RKO (cell line): ENCODE measurements at places on chromosomes 2 and 18.
A peak's percentile ranks its signal among the peaks of the same experiment; 100 is the strongest.

GRCh38 chr2:164934401-164935117, 20.8 kb downstream of the SLC38A11 start:
- no peak for DNase-seq

GRCh38 chr2:225041851-225042799, at the start of gene DOCK10:
Gene DOCK10, minus strand, starts transcription at chr2:225042468. Its CDS starts 94 bp downstream, at chr2:225042374.
- no peak for DNase-seq

- DNase-seq: no peak
Observed at GRCh38 chr2:174059178-174059883, 94.2 kb upstream of the SP3 start.

DNA sequence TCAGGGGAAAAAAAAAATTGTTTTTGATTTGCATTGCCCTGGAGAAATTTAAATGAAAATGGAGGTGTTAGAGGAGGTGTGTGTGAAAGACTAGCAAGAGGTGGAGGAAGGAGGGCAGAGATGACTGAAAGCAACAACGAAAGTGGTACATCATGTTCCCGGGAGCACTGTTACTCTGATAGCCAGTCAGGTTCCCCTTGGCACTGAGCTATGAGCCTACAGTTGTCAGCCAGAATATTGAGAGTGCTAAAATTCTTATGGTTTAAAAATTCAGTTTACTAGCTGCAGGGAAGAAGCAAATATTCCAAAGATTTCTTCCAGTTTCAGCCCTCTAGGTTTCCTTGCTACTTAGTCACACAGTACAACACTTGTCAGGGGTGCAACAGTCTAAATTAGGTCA, 366.7 kb upstream of the DLGAP1 start:
- DNase-seq: no peak

- peak; percentile 22 for DNase-seq
Observed at GRCh38 chr2:15058015-15058720, 425.7 kb downstream of the LRATD1 start.

- DNase-seq: no peak
Observed at GRCh38 chr2:85924522-85924921, 35.7 kb upstream of the ST3GAL5 start.

DNA sequence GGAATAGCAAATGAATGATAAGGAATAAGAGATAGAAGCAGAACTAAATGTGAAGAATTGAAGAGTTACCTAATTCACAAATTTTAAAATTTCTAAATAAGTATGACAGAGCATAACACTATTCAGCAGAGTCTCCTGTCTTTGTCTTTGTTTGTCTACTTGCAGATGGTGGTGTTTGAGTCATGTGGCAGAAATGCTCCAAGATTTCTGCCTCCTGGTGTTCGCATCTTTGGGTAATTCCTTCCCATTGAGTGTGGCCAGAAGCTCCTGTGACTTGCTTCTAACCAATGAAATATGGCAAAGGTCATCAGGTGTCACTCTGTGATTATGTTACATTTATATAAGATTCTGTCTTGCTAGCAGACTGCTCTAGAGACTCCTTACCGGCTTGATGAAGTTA, 45.6 kb upstream of the GALNT3 start:
- no peak for DNase-seq

GRCh38 chr2:69139778-69140670, 127.0 kb downstream of the ANTXR1 start:
- no peak for DNase-seq

- no peak for DNase-seq
Observed at GRCh38 chr2:144183727-144184126, 336.2 kb downstream of the ZEB2 start.

DNA sequence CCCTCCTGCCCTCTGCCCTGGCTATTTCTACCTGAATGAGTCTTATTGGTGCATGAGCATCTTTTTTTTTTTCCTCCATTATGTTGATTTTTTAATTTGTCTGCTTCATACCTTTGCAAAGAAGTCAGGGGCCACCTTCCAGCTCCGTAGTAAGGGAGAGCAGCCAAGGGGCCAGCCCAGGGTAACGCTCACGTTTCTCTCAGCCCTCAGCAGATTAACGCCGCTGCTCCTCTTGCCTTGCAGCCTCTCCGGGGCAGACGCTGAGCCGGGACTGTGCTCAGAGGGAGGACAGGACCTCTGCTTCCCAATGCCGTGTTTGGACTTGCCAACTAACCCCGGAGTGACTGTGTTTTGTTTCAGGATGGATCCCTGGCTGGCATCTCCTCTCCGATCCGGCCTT, 241.7 kb downstream of the ATAD2B start:
- DNase-seq: no peak

DNA sequence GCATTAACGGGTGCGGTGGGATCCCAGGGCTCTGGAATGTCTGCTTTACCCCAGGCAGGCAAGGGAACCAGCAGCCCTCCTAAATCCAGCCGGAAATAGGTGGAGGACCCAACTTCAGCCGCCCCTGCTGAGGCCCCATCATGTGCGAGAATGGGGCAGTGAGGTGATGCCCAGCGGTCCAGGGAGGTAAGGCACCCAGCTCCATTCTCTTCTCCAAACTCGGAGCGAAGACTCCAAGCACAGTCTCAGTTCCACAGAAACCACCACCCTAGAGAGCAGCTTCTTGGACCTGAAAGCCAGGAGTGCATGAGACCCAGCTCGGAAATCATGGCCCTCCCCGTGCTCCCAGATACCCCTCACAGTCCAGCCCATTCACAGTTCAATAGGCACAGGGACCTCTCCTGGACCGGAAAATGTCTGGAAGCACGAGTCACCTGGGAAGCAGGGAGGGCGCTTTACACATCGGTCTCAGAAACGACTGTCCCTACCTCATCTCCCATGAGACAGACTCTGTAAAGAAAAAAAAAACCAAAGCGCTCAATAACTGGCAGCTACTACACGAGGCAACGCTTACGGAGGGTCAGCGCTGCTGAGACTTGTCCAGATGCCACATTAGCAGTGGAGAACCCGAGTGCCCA, 2.0 kb downstream of the SDC1 start:
- DNase-seq: no peak

DNA sequence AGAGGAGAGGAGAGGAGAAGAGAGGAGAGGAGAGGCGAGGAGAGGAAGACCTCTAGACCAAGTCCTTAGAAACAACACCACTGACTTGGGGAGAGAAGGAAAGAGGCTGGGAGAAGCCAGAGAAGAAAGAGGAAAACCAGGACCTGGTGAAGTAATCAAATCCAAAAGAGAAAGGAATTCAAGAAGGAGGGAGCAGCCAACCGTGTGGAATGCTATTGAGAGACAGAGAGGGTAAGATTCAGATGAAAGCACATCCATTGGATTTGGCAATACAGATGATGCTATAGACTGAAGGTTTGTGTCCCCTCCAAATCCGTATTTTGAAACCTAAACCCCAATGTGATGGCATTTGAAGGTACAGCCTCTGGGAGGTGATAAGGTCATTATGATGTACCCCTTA, 50.7 kb downstream of the GALNT14 start:
- DNase-seq: no peak

GRCh38 chr2:239758279-239758877, 266.8 kb downstream of the NDUFA10 start:
- no peak for DNase-seq

DNA sequence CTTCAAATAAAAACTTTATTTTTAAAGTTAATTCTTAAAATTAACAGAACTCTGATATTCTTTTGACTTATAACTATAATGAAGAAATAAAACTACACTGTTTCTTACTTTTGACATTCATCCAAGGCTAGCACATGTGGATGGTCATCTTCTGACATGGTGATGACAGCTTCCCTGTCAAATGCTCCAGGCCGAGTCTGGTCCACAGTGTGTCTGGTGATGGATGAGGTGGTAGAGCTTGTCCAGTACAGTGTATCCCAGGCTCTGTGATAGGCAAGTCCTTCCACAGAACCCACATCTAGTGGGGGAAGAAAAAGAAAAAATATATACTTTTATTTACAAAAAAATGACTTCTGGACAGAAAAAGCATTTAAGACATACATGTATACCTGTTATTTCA, 1529.5 kb downstream of the LRP1B start:
- no peak for DNase-seq

DNA sequence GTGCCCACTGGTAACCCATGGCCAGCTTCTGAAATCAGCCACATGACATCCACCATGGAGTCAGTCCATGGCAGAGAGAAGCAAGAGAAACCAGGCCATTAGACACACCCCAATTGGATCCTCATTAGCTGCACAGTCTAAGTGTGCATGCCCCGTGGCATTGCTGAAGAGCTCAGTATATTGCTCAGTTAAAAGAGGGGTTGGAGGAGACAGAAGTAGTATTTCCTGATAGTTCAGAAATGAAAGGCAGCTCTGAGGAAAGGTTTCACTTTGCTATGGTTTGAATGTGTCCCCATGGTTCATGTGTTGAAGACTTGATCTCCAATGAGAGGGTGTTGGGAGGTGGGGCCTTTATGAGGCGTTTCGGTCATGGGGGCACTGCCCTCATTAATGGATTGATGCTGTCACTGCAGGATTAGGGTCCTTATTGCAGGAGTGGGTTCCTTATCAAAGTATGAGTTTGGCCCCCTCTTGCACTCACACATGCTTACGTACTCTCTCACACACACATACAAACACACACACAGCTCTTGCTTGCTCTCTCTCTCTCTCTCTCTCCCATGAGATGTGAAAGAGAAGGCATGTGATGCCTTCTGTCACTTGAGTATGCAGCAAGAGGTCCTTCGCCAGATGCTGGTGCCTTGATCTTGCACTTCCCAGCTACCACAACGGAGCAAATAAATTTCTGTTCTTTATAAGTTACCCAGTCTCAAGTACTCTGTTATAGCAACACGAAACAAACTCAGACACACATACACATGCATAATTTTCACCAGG, 58.0 kb downstream of the TMEM163 start:
- DNase-seq: no peak

GRCh38 chr2:198471291-198471690, 666.9 kb downstream of the PLCL1 start:
- no peak for DNase-seq

GRCh38 chr18:70068981-70069380, 121.3 kb upstream of the CD226 start:
- DNase-seq: no peak

DNA sequence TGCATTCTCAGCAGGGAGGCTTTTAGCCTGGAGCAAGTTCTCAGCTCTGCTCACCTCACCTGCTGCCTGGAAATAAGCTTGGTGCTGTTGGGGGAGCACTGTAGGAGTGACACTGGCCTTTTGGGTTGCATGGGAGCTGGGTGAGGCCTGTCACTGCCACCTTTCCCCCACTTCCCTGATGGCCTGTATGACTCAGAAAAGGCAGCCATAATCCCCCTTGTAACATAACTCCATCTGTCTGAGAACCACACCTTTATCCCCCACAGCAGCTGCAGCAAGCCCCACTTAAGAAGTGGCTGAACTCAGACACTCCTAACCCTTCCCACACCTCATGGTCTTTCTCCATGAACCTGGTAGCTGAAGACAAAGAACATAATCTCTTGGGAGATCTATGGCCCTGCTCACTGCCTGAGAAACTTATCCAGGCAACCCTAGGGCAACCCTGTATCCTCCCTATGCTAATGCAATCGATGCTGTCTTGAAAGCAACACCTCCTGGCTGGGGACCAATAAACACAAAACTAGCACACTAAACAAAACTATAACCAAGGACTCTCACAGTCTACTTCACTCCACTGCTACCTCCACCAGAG, 258.9 kb upstream of the OSR1 start:
- no peak for DNase-seq

- DNase-seq: no peak
Observed at GRCh38 chr2:240569998-240570530, 1.8 kb downstream of the RNPEPL1 start.

GRCh38 chr18:905948-906415, 1.3 kb downstream of the ADCYAP1 start:
- DNase-seq: no peak

DNA sequence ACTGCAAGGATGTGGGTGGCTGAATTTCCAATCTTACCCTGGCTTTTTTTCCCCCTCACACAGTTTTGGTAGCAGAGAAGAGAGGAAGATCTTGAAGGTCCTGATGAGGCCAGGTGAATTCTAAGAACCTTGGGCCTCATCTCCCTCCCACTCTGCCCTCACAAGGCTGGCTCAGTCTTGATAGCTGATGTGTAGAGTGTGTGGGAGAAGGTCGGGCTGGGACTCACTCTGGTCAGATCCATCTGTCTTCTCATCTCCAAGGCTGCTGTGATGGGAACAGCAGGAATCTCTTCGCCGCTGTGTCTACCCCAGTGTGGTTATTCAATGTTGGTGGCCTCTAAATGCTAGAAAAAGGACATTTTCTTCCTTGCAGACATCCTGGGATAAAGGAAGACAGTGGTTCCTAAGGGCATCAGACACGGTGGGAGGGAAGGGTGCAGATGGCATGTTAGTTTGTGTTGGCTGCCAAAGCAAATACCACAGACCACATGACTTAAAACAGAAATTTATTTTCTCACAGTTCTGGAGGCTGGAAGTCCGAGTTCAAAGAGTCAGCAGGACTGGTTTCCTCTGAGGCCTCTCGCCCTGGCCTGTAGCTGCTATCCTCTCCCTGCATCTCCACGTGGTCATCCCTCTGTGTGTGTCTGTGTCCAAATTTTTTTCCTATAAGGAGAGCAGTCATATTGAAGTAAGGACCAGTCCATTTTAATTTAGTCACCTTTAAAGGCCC, 37.6 kb upstream of the MGAT4A start:
- no peak for DNase-seq

- DNase-seq: peak; percentile 66
Observed at GRCh38 chr18:42298759-42299675, 344.0 kb downstream of the PIK3C3 start.

GRCh38 chr18:36862182-36862581, 33.3 kb downstream of the KIAA1328 start:
- no peak for DNase-seq

DNA sequence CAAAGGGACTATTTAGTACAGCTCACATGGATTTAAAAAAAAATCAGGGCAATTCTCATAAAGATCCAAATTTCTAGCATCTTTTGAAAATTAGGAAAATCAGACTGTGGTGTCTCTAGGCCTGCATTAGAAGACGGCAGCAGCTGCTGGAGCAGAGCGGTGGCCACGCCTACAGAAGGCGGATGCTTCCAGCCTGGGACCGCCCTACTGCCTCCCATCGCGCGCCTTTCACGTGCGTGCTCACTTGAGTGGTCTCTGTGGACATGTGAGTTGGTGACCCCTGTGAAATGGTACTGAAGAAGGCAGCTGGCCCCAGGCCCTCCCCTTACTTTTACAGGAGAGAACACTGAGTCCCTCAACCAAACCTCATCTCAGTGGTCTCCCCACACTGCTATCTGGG, 15.2 kb upstream of the ZFP36L2 start:
- DNase-seq: no peak
